ENCODE measurements at places on chromosomes 6 and 20. TPM values are rescaled to one million over a fixed set of nuclear protein-coding genes. Genes with fewer than 3 reads are reported as not detected.

- H3K4me3 ChIP-seq, result no peak overlapping the region
- H3K4me1 ChIP-seq, result peaks cover 29% of the 10 kb centered on the region
- H3K27me3 ChIP-seq, result no peaks in the 10 kb centered on the region
- peaks cover 4% of the 10 kb centered on the region for H3K36me3 ChIP-seq
- peak overlapping the region; percentile 33 for H3K27ac ChIP-seq
Measured at GRCh38 chr6:143191361-143191760, 130.7 kb downstream of the AIG1 start.

GRCh38 chr6:30200551-30201281 is 12.5 kb downstream of the TRIM26 start:
- no peak overlapping the region for H3K27ac ChIP-seq
- peaks cover 4% of the 10 kb centered on the region for H3K4me1 ChIP-seq
- peaks cover 24% of the 10 kb centered on the region for H3K36me3 ChIP-seq
- DNase-seq, result no peak
- no peaks in the 10 kb centered on the region for H3K27me3 ChIP-seq
- H3K4me3 ChIP-seq, result no peak overlapping the region

The GNRH2 gene
- total RNA-seq, result not detected

The TTBK1 gene
- total RNA-seq, result 0.07 TPM

The CDK5RAP1 gene
- 21.7 TPM for total RNA-seq

Measured in chondrocyte (in vitro differentiated cells).